Omental fat pad (tissue), 4 donors: ENCODE measurements at places on chromosomes 1 and 21. TPM values are rescaled to one million over a fixed set of nuclear protein-coding genes. Genes with fewer than 3 reads are reported as not detected.

Gene RRP15
- total RNA-seq = 5.2 TPM

Gene SPRR5
- not detected for total RNA-seq

Gene AKNAD1
- not detected for total RNA-seq

Gene VSIG8
- not detected for total RNA-seq

Gene ITLN1
- 3,741 TPM for total RNA-seq

Gene CPLANE2
- total RNA-seq = 6.4 TPM

Gene NUP210L
- 0.09 TPM for total RNA-seq

Gene CLDN19
- not detected for total RNA-seq

Gene TMEM269
- not detected for total RNA-seq

Gene CGN
- 10.3 TPM for total RNA-seq

GRCh38 chr1:60600532-60600931 is 481.8 kb upstream of the NFIA start:
- DNase-seq = no peak

DNA sequence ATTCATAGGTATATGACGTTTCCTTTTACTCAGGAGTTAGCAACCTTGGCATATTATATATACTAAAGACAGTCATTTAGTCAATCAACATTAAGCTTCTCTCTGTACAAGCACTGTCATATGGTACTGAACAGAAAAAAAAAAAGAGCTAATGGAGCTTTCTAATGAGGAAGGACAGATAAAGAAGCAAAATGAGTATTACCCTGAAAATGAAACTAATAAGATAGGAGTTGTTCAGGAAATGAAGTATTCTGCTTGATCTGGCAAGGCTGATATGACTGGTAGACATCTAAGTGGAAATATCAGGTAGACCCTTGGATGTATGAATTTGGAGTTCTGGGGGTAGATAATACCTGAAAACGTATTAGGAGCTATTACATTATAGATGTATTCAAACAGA is 4.3 kb upstream of the IKBKE start:
- DNase-seq = no peak

DNA sequence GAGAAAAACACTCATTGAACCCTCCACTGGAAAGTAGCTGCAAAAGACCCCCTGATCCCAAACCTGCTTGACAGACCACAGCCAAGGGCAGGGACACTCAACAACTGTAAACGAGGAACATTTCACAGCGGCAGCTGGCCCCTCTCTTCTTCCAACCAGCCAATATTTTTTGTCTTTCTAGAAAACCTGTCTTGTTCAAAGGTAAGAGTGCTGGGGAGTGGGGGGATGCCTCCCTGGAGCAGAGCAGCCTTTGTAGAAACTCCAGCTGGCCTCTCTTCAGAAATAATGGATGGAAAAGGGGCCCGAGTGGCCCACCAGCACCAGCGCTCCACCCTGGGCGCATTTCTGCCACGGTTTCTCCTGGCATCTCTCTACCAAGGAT is 384.0 kb downstream of the RRAGC start:
- DNase-seq = no peak

GRCh38 chr1:203934027-203934426 is 72.6 kb downstream of the SNRPE start:
- no peak for DNase-seq

GRCh38 chr21:28256420-28256831 is 736.3 kb downstream of the LTN1 start:
- DNase-seq = no peak

GRCh38 chr1:202167708-202168415 is 7.5 kb upstream of the PTPN7 start:
- DNase-seq = no peak

- DNase-seq = no peak
These were observed 42.0 kb upstream of the LDLRAP1 start for GRCh38 chr1:25501235-25502058.

DNA sequence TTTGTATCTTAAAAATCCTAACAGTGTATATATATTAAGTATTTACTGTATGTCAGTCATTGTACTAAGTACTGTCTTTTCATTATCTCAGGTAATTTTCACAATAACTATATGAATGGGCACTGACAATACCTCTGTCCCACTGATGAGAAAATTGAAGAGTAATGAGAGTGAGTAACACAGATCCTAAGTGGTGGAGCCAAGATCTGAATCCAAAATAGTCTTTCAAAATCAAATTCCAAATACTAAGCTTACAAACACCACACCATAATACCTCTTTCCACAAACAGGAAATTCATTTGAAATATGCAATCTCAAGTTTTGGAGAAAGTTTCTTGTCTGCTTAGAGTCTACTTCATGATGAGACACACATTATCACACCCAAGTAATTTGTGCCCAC is 105.9 kb upstream of the EDEM3 start:
- DNase-seq = no peak

- no peak for DNase-seq
These were observed 28.0 kb upstream of the PRKAA2 start for GRCh38 chr1:56617141-56617540.

- DNase-seq = no peak
These were observed 19.9 kb upstream of the ATP1A1 start for GRCh38 chr1:116353155-116353554.

GRCh38 chr1:15820478-15820877 is 13.0 kb upstream of the UQCRHL start:
- DNase-seq = no peak

DNA sequence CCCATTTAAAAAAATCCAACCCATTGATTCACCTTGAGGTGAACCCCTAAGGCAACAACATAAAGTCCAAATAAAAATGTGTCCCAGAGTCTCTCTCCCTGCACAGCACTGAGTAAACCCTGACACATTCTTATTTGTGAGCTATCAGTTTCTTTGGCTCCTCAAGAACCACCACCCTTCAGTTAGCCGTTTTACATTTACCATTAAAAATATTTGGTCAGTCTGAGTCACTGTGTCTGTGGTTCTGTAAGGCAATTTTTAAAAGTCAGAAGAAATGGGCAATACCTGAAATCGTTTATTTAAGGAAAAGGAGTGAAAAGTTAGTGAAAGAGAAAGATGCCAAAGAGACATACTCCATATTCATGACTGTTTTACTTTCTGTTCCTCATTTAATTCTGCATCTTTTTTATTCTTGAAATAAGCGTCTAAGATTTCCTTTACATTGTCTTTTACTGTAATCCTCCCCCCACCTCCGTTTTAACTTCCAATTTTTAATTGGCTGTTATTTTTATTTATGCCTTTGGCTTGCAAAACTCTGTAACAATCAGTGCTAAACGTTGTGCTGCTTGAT is 91.7 kb upstream of the IVNS1ABP start:
- DNase-seq = no peak

- DNase-seq = no peak
These were observed 19.9 kb downstream of the WNT4 start for GRCh38 chr1:22123071-22123390.

DNA sequence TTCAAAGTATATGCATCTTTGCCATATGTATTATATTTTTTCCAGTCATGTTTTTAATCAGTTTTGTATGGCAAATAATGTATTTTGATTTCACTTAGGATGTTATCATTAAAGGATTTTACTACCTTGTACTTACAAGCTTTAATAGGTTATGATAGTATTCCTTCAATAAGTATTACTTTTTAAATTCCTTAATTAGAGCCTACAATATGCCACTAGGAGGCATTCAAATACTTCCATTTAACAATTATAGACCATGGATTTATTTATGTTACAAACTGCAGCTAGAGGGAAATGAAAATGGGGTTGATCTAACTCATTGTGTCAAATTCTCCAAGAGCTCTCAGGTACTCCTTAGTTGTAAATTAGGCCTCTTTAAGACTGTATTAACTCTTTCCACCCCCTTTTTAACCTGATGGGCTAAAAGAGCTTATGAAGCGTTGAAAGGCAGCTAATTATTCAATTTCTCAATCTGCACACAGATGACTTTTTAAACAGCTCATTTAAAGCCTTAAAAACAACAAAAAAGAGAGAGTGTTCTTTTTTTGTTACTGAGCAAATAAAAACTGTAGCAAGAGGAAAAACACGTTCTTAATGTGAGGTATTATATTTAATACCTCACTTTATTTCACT is 156.2 kb downstream of the DENND1B start:
- DNase-seq = no peak

- no peak for DNase-seq
These were observed 7.7 kb upstream of the LMNA start for GRCh38 chr1:156106624-156107488.

DNA sequence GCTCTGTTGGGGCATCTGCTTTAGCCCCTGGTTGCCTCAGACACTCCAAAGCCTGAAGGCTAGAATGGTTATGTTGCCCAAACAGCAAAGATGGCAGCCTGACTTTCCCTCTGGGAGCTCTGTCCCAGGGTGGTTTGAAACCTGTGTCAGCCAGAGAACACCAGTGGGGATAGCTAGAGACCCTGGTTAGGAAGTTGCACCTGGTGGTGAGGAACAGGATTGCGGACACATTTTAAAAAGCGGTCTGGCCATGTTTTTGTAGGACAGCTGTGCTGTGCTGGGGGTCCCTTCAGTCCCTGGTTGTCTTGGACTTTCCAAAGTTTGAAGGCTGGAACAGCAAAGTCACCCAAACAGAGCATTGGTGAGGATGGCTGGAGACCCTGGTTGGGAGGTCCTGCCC is 87.8 kb downstream of the DNM3 start:
- DNase-seq = no peak

- no peak for DNase-seq
These were observed 10.3 kb upstream of the C21orf91 start for GRCh38 chr21:17829472-17829871.
